ENCODE measurements at places on chromosomes 13 and 19.

DNA sequence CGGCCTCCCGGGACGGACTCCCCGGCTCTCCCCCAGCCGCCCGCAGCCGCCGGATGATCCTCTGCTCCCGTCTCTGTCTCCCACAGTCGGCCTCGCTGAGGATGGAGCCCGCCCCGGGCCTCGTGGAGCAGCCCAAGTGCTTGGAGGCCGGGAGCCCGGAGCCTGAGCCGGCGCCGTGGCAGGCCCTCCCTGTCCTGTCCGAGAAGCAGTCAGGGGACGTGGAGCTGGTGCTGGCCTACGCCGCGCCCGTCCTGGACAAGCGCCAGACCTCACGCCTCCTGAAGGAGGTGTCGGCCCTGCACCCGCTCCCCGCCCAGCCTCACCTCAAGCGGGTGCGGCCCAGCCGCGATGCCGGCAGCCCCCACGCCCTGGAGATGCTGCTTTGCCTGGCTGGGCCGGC lies 6.8 kb downstream of the ADAT3 start:
- DNase-seq: no peak

DNA sequence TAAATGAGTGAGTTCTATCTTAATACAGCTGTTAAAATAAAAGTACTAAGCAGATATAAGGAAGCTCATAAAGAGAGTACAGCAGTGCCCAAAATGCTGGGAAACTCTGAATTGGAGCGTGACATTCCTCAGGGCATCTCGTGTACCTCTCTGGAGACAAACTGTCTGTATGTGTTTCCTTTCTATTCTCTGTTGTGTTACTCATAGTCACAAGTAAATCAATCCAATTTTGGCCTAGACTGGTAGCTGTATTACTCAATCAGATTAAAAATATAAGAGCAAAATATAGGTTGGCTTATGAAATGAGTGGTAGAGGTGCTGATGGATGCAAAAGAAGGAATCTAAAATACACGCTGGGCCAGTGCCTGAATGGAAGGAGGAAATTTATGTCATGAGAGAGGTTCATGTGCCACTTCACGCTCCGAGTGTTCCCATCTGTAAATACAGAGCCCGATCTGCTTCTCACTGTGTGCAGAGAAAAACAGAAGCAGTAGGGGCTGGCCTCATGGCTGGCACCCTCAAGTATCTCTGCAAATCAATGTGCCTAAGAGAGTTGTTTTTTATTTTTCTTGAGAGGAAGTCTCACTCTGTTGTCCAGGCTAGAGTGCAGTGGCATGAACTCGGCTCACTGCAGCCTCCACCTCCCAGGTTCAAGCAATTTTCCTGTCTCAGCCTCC lies 58.7 kb upstream of the RGCC start:
- DNase-seq: no peak

DNA sequence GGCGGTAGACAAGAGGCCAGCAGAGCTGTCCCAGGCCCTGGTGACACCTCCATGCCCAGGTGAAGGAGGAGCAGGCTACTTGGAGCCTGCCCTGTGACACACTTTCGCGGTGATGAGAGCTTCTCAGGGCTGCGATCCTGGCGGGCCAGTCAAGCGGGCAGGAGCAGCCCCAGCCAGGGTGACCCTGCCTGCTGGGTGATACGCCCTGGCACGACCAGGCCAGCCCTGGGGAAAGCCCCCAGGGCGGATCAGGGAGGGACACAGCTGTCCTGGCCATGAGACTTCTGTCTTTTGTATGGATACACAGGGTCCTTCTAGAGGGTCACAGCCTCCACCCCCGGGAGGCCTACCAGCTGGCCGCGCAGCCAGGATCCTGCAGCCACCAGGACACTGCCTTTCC lies 13.1 kb downstream of the DNM2 start:
- DNase-seq: no peak

- DNase-seq: no peak
These were observed 16.4 kb downstream of the FREM2 start for GRCh38 chr13:38703255-38703654.

DNA sequence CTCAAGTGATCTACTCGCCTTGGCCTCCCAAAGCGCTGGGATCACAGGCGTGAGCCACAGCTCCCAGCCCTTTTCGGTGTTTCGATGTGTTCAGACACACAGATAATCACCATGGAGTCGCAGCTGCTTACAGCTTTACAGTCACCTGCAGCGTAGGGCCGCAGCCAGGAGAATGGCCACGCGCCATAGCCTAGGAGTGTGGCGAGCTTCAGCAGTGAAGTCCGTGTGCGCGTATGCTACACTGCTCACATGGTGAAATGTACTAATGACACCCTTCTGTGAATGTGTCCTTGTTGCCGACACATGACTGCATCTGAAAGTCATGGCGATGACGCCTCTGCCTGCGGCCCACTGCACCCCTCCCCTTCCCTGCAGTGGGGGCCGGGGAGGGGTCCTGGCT lies 23.6 kb downstream of the AP3D1 start:
- no peak for DNase-seq

DNA sequence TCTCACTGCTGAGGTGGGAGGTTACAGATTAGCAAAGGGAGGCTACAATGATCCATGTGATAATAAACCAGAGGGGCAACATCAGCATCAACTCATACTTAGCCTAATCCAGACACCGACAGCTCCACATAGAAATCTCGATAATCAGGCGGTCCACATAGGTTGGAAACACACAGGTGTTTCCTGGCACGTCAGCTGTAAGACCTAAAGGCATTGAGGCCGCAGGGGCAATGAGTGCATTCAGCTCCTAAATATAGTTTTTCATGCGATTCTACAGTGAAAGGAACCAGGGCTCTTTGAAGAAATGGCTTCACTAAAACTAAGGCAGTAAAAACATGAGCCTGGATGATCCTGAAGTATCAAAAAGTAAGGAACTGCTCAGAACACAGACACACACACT lies 19.3 kb downstream of the PLPP2 start:
- DNase-seq: no peak

DNA sequence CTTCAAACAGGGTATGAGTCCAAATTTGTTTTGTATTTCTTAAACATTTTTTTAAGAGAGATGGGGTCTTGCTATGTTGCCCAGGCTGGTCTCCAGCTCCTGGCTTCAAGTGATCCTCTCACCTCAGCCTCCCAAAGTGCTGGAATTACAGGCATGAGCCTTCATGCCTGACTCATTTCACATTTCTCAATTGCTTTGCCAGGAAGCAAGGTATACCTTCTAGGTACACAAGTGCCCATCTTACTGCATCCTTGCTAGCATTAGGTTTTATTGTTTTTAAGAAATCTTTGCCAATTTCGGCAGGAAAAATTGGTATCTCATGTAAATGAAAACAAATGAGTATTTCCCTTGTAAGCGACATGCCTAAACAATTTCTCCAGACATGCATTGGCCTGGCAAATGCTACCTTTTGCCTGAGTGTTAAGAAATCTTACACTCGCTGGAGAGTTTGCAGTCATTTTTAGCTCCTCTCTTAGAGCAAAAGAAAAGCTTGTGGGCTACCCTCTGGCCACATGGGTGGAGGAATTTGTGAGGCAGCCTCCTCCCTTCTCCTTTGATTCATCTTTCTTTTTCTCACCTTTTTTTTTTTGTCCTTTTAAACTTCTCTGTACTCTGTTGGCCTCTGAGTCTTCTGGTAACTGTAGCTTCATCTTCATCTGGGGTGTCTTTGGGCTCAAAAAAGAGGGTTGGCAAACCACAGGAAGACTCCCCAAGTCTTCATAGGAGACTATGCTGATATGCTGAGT lies 33.0 kb downstream of the ACTL9 start:
- no peak for DNase-seq

DNA sequence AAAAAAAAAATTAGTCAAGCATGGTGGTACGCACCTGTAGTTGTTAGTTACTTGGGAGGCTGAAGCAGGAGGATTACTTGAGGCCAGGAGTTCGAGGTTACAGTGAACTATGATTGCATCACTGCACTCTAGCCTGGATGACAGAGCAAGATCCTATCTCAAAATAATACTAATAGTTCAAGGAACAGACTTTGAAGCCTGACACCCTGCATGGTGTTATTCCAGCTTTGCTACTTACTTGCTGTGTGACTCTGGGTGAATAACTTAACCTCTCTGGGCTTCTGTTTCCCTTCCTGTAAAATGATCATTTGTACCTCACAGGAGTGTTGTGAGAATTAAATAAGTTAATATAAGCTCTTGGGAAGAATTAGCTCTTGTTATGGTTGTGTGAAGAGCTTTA lies 3.5 kb upstream of the FOSB start:
- no peak for DNase-seq

DNA sequence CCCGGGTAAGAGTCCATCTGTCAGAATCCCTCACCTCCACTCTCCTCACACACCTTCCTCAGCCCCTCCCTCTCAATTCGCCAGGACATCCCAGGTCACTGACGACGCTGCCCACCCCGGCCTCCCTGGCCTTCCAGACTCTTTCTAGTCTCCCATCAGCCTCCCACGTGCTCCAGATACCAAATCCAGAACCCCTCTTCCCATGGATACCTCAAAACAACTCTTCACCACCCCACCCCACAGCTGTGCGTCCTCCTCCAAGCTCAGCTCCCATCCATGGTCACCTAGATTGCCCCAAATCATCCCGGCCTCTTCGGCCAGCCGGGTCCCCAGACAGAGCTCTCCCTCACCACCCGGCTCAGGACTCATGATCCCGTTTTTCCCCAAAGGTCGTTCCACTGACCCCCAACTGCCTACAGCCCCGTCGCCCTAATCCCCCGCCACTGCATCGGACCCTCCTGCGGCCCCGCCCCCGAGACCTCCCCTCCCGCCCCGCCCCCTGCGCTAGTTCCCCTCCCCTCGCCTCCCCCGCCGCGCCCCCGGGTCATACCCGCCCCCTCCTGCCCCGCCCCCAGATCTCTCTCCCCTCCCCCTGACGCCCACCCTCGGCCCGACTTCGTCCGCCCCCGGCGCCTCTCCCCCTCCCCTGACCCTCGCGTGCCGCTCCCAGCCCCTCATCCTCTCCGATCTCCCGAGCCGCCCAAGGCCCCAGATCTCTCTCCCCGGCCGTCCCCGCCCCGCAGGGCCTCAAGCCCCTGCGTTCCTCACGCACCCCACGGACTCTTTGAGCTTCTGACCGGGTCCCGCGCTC lies 546 bp downstream of the UBXN6 start:
- DNase-seq: no peak

GRCh38 chr13:46745062-46745461 lies 51.9 kb downstream of the ESD start:
- no peak for DNase-seq

DNA sequence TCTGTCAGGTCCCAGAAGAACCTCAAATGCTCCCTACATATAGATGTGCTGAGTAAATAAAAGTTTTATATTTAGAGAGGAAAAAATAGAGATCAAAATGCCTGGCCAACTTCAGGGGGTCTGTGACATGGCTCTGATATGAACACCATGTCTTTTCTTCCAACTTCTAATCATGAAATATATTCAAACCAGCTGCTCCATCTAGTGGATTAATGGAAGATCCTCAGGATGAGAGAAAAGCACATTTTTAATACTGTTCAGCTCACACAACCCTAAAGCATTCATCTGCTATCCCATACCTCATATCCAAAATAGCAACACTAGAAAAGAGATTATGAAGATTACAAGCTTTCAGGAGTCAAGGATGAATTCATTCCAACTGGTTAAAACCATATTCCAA lies 56.0 kb upstream of the DOCK9 start:
- DNase-seq: no peak

GRCh38 chr13:40363653-40364052 lies 302.8 kb downstream of the FOXO1 start:
- DNase-seq: no peak

DNA sequence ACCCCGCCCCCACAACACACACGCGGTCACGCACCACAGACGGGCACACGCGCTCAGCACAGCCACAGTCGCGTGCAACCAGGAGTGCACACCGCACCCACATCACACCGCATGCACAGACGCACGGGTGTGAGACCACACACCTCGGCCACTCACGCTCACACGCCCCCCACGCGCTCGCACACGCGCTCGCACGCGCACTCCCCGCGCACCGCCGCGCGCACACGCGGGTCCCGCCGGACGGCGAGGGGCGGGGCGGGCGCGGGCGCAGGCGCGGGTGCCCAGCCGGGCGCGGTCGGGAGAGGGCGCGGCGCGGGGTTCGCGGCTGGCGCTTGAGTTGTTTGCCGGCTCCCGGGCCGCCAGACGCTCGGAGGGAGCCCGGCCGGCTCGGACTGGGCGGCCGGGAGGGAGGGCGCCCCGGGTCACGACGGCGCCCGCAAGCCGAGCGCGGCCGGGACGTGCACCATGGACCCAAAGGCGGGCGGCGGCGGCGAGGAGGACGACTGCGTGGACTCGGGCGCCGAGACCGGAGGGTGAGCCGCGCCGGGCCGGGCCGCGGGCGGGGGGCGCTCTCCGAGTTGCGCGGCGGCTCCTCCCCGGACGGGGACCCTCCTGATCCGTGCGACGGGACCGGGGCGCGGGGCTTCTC lies at the start of gene FAM124A:
Gene FAM124A (plus strand): TSS at position 362 of the 649 bp plus-strand sequence. CDS start 104 bp downstream, at position 466.
- peak; percentile 74 for DNase-seq

DNA sequence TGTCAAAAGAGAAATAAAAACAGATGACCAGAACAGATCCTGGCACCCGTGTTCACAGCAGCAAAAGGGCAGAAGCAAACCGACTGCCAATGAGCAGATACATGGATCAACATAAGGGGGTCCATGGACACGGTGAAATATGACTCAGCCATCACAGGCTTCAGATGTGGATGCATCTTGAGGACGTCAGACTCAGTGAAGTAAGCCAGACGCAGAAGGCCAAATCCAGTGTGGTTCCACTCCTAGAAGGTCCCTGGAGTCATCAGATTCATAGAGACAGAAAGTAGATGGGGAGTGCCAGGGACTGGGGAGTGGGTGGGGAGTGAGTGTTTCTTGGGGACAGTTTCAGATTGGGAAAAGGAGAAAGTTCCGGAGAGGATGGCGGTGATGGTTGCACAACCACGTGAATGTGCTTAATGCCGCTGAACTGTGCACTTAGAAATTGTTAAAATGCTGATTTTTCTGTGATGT lies 28.8 kb upstream of the SEMA6B start:
- no peak for DNase-seq

DNA sequence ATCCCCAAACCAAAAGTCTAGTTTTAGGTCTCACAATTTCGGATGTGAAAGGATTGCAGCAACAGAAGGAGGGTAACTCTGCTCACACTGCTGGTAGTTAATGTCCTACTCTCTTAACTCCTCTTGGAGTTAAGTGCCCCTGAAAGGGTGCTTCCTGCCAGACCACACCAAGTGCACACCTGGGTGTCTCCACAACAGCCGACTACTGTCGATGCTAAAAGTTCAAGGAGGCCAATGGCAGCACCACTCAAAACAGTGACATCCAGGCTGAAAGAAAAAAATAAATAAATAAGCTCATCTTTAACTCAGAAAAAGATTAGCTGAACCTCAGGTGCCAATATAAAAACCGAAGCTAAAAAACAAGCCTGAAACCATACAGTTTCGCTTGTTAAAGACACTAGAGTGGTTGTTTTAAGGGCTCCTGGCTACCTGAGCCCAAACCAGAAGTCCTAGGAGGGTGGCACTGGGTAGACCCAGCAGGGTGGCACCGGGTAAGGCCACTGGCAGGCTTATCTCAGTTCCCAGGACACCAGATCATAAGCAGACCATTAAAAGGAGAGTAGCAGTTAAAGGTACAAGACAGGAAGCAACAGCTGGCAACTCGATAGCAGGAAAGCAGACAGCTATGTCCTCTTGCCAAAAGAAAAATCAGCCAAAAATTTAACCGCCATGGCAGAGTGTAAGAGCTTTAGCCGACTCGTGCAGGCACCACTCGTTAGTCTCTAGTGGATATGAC lies 39.3 kb downstream of the BRD4 start:
- DNase-seq: no peak

- DNase-seq: peak; percentile 94
These were observed 543 bp upstream of the NUP62 start for GRCh38 chr19:49929611-49930482.

- no peak for DNase-seq
These were observed 101.6 kb downstream of the IRS2 start for GRCh38 chr13:109684824-109685202.

Data from activated T-cell treated with anti-CD3 and anti-CD28 coated beads, Interleukin-2, amount 50 U/mL, for 24 hours (primary cell).